ENCODE measurements at places on chromosomes 7 and 10.

GRCh38 chr7:27103489-27104226, 1.2 kb upstream of the HOXA2 start:
- no peak for DNase-seq

GRCh38 chr7:55588976-55589604, 16.8 kb upstream of the VOPP1 start:
- DNase-seq: no peak

GRCh38 chr7:107951172-107951787, 51.7 kb downstream of the LAMB1 start:
- DNase-seq: no peak

GRCh38 chr7:142997456-142997989, 29.4 kb downstream of the OR9A2 start:
- no peak for DNase-seq

- DNase-seq: no peak
Observed at GRCh38 chr7:83410989-83411591, 237.8 kb downstream of the SEMA3E start.

DNA sequence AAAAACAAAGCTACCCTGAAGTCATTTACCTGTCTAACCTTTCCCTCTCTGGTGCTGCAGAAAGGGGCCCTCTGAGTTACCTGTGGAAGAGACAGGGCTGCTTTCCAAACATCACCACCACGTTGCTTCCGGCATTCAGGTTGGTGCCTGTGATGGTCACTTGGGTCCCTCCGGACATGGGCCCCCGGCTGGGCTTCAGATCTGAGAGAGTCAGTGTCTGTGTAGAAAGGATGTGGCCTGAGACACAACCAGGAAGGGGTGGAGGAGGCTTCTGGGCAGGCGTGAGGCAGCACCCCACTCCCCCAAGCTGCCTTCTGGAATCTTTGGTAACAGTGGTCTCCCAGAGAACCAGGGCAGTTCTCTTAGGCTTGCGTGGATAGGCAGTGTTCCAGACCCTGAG, 388.9 kb downstream of the PLXNA4 start:
- no peak for DNase-seq

- no peak for DNase-seq
Observed at GRCh38 chr10:112244197-112244596, 39.0 kb upstream of the TECTB start.

- no peak for DNase-seq
Observed at GRCh38 chr10:61354401-61354975, 98.7 kb downstream of the TMEM26 start.

DNA sequence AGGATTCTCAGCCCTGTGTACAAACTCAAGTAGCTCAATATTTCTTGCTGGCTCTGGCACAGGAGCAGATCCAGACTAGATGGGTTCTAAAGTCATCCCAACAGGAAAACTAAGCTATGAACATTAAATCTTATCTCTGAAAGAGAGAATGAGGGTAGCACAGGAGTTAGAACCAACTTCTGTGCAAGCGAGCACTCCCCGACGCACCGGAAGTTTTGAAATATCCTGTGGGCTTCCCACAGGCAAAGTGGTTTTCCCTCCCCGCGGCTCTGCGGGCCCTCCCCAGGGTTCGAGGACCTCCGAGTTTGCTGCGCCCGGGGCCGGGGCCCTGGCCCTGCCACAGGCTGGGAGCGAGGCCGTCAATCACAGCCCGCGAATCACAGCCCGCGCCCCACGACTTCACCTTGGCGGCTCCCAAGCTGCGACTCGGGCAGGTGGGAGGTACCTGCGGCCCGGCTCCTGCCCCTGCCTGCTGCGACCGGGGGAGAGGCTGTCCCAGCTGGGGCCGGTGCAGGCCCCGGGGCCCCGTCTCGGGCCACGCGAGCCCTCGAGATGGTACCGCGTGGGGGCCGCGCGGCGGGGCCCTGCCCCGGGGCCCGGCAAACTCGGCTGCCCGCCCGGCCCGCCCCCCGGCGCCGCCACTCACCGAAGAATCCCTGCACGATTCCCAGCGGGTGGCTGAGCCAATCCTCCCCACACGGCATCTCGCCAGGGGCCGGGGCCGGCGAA, 598 bp downstream of the MCMBP start:
- DNase-seq: no peak

Measured in cortex of kidney (tissue), 1 donor.